ENCODE measurements at places on chromosomes 1 and 21.
A peak's percentile ranks its signal among the peaks of the same experiment; 100 is the strongest.

DNA sequence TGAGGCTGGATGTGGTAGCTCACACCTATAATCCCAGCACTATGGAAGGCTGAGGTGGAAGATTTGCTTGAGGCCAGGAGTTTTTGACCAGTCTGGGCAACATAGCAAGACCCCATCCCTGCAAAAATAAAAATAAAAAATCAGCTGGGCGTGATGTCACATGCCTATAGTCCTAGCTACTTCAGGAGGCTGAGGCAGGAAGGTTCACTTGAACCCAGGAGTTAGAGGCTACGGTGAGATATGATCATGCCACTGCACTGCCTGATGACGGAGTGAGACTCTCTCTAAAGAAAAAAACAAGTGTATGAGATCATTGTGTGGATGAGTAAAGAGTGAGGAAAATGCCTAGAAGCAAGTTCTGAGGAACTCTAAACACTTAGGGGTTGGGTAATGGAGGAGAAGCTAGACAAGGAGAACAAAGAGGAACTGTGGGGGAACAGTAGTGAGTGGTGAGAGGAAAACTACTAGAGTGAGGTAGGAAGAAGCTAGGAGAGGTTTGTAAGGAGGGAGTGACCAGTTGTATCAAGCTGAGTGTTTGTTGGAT, 17.0 kb downstream of the CLIC4 start:
- no peak for DNase-seq

- no peak for DNase-seq
Observed at GRCh38 chr1:78949227-78949626, 57.3 kb downstream of the ADGRL4 start.

DNA sequence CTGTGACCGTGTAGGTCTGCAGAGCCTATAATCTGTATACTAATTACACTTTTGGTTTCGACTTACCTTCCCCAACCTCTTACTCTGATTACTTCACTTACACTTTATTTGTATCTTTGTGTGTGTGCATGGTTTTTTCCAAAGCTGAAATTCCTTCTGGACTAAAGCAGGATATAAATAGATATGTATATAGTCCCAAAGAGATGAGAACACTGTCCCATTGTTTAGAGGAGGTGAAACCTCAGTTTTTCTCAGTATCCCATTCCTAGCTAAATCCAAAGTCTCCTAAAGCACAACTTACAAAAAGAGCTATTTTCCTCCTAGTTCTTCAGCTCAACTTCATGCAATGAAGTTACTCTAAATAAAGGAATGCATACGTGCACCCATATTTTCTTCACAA, 442.2 kb downstream of the SMYD3 start:
- no peak for DNase-seq

GRCh38 chr1:37033355-37034101, 787 bp downstream of the GRIK3 start:
- no peak for DNase-seq

DNA sequence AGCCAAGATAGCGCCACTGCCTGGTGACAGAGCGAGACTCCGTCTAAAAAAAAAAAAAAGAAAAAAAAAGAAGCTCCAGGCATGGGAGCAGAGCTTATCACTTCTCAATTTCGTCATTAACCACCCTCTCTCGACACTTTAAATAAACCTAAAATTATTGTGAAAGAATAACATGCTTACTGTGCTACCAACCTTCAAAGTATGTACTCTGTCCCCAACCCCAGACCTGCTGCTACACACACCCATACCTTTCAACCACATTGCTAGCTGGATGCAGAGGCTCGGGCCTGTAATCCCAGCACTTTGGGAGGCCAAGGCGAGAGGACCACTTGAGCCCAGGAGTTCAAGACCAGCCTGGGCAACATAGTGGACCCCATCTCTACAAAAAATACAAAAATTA, 38.7 kb downstream of the GNPAT start:
- no peak for DNase-seq

DNA sequence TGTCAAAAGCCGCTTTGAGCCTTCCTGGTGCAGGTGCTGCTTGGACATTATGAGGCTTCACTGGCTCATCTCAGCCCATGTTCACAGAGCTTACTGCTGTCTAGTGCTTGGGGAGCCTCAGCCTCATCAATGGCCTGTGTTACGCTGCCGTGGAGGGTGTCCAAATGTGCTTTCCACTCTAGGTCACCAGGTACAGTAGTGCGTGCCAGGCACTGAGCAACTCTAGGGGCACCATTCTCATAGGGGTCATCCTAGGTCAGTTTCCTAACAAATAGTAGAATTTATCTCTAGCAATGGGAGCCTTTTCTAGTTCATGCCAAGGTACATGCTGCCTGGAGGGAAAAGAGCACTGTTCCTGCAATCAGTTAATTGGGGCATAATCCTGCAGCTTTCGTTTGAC, 193.8 kb downstream of the DYRK1A start:
- no peak for DNase-seq

GRCh38 chr1:53902235-53903138, 8.5 kb downstream of the DIO1 start:
- no peak for DNase-seq

GRCh38 chr1:192904438-192904895, 95.6 kb downstream of the RGS2 start:
- no peak for DNase-seq

DNA sequence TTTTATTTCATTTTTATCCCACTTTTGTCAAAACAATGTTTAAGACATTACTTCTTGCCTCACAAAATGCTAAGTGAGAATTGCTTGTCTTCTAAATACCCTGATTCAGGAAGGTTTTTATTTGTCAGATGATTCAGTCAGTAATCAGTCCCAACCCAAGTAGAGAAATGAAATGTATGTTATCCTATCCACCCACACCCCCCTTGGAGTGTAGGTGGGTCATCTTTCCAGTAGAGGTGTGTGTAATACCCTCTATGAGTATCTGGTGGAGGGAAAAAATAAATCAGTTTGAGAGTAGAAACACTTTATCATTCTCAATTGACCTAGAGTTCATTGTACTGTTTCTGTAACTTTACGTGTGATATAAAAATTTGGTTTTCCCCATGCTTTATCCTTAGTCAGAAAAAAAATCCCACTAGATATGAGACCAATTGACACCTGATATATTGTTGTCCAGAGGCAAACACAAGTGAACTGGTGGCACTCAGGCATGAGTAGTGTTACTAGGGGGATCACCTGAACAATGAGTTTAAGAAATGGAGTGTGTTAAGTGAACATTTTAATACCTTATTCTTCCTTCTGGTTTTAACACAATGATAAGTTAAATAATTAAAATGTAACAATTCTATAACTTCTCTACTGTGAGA, 153.8 kb upstream of the C1orf105 start:
- no peak for DNase-seq

DNA sequence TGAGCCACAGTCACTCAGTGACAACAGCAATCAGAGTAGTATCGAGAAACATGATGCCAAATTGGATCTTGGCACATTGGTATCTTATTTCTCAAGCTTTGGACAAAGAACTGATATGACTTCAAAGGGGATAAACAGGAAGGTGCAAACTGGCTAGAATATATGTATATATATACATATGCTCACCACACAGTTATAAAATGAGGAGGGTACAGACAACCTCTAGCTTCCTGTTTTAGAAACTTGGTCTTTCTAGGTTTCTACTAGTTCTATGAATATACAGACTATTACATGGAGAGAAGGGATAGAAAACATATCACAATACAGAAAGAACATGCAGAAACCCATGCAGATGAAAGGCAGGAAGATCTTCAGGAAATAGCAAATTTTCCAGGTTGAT, 292.1 kb upstream of the SNX7 start:
- DNase-seq, result no peak

- DNase-seq, result no peak
Observed at GRCh38 chr1:230113235-230113592, 46.2 kb downstream of the GALNT2 start.

- no peak for DNase-seq
Observed at GRCh38 chr1:161497961-161498360, 7.3 kb upstream of the FCGR2A start.

DNA sequence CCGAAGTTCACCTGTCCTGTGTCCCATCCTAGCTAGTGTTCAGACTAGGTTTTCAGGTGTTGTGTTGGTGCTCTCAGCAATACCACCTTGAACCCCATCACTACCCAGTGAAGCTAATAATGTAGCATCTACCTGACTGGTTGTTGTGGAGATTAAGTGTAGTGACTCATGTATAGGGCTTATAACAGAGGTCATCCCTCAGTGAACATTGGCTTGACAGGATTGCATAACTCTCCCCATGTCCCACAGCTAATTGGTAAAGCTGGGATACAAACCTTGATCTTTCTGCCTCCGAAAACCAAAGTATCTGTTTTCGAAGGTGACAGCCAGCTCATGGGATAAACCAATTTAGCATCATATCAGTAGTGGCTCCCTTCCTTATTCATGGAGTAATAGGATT, 44.5 kb upstream of the TNR start:
- DNase-seq, result no peak

- no peak for DNase-seq
Observed at GRCh38 chr1:53621144-53621543, 117.8 kb downstream of the GLIS1 start.

- DNase-seq, result peak; percentile 73
Observed at GRCh38 chr1:162847839-162848453, 13.0 kb downstream of the CCDC190 start.

DNA sequence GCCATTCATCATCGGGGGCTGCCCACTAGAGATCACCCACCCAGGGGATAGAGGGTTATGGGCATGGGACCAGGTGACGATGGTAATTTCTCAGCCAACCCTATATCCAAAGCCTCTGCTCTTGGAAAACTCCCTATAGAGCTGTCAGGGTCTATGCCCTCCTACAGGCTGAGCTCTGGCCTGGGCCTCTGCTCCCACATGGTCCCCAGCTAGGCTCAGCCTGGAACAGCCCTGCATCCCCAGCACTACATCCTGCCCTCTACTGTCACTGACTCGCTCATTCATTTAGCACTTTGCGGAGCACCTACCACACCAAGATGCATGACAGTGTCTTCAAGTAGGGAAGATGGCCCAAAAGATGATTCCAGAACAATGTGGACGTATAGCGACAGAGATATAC, 45.0 kb upstream of the EPS8L3 start:
- DNase-seq, result no peak

DNA sequence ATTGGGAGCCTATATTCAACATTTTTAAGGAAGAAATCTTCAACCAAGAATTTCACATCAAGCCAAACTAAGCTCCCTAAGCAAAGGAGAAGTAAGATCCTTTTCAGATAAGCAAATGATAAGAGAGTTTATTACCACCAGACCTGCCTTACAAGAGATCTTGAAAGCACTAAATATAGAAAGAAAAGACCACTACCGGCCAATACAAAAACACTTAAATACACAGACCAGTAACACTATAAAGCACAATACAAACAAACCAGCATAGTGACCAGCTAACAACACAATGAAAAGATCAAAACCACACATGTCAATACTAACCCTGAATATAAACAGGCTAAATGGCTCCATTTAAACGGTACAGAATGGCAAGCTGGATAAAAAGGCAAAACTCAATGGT, 165.4 kb downstream of the MRPL39 start:
- DNase-seq, result no peak

DNA sequence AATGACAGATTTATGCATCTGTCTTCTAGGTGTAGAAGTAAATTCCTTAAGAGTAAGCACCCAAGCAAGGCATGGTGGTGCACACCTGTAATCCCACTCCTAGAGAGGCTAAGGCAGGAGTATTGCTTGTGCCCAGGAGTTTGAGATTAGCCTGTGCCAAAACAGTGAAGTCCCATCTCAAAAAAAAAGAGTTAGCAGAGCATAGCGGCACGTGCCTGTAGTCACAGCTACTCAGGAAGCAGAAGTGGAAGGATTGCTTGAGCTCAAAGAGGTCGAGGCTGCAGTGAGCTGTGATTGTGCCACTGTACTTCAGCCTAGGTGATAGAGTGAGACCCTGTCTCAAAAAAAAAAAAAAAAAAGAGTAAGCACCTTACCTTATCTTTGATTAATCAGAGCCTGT, 15.1 kb upstream of the TIPRL start:
- no peak for DNase-seq

DNA sequence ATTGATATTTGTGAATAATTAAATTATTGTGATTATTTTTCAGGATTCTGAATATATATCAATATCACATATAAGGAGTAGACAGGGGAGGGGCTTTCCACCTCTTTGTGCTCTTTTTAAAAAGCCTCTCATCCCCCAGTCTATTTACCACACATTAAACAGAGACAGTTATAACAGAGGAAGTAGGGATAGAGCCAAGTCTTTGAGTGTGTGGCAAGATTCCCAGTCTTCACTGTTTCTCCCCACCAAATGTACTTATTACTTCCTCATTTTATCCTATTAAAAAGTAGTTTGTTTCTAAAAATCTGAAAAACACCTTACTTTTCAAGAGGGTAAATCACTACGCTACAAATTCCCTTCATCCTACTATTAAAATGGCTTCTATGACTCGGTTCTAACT, 46.7 kb downstream of the EPS15 start:
- DNase-seq, result no peak

GRCh38 chr1:235955777-235956176, 89.1 kb upstream of the LYST start:
- no peak for DNase-seq

- no peak for DNase-seq
Observed at GRCh38 chr1:911875-912739, 11.6 kb upstream of the SAMD11 start.

GRCh38 chr21:45972716-45973474, 8.7 kb upstream of the COL6A1 start:
- DNase-seq, result no peak

GRCh38 chr1:76218888-76219287, 144.3 kb downstream of the ST6GALNAC3 start:
- no peak for DNase-seq

GRCh38 chr1:87702455-87702854, 373.8 kb downstream of the LMO4 start:
- DNase-seq, result no peak

DNA sequence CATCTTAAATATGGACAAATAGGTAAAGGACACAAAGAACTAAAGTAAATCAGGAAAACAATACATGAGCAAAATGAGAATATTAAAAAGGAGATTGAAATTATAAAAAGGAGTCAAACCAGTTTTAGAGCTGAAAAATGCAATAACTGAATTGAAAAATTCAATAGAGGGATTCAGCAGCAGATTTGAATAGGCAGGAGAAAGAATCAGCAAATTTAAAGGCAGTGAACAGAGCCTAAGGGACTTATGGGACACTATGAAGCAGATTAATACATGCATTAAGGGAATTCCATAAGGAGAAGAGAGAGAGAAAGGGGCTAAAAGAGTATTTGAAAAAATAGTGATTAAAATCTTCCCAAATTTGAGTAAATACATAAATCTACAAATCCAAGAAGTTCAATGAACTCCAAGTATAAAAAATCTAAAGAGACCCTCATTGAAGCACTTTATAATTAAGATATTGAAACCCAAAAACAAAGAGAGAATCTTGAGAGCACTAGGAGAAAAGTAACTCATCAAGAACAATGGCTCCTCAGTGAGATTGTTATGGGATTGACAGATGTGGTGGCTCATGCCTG, 2.9 kb downstream of the CFAP107 start:
- DNase-seq, result no peak

DNA sequence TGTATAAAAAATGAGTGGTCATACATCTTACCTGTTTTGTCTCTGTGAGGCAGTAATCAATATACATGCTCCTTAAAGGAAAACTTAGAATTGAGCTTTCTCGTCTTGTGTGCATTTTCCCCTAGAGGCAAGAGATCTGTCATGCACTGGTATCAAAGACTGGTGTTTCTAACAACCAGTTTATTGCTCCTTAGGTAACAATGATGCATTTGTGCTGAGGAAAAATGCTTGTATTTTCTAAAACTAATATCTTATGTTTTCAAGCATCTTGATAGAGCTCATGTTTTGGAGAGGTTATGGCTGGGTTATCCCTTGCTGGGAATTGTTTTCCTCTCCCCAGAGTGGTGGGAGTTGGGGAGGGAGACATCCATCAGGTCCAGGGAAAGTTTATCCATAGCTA, 23.9 kb upstream of the CCDC190 start:
- DNase-seq, result no peak

GRCh38 chr21:38729754-38730379, 75.9 kb upstream of the ETS2 start:
- no peak for DNase-seq
